ENCODE measurements at places on chromosomes 11 and 22. TPM values are rescaled to one million over a fixed set of nuclear protein-coding genes. Genes with fewer than 3 reads are reported as not detected.

ARHGAP42 gene
- 12.7 TPM for total RNA-seq

TYR gene
- not detected for total RNA-seq

C11orf21 gene
- total RNA-seq: 0.16 TPM

OR2AG1 gene
- total RNA-seq: not detected

FREY1 gene
- 1.5 TPM for total RNA-seq

DERL3 gene
- 0.56 TPM for total RNA-seq

MPPED1 gene
- total RNA-seq: not detected

CABP4 gene
- not detected for total RNA-seq

BTBD18 gene
- total RNA-seq: not detected

RHOD gene
- total RNA-seq: 9.4 TPM

DNA sequence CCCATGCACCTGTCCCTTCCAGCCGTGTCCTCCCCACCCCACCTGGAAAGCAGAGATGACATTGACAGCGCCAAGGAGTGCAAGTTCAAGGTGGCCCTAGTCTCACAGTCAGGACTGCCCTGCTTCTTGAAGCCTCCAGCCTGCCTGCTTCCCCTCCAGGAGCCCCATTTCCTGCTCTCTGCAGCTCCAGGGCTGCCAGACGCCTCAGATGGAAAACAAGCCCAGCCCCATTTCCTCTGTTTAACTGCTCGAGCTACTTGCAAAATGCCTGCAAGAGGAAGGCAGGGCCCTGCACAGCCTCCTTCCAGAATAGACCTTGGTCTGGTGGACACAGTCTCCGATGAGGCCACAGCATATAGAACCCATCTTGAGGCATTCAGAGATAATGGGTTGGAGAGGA, 5.0 kb upstream of the DGKZ start:
- no peaks in the 10 kb centered on the region for H3K36me3 ChIP-seq
- no peak overlapping the region for H3K4me3 ChIP-seq

DNA sequence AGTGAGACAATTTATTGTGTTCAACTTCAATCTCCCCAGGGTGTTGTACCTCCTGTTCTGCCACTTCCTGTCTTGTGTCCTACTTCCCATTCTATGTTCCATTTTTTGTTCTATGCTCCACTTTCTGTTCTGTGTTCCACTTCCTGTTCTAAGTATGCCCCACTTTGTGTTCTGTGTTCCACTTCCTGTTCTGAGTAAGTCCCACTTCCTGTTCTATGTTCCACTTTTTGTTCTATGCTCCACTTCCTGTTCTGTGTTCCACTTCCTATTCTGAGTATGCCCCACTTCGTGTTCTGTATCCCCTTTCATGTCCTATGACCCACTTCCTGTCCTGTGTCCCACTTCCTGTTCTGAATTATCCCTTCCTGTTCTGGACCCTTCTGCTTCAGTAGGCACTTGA, 732.7 kb downstream of the TBC1D22A start:
- no peaks in the 10 kb centered on the region for H3K4me1 ChIP-seq
- no peak overlapping the region for H3K4me3 ChIP-seq
- no peaks in the 10 kb centered on the region for H3K27me3 ChIP-seq
- no peak overlapping the region for H3K27ac ChIP-seq

- peaks cover 13% of the 10 kb centered on the region for H3K27me3 ChIP-seq
- no peak overlapping the region for H3K4me3 ChIP-seq
- no peaks in the 10 kb centered on the region for H3K36me3 ChIP-seq
- H3K27ac ChIP-seq: no peak overlapping the region
- H3K4me1 ChIP-seq: no peaks in the 10 kb centered on the region
Observed at GRCh38 chr22:48240148-48240934, 1477.9 kb downstream of the TBC1D22A start.

GRCh38 chr11:64278576-64279190, 5.8 kb downstream of the BAD start:
- H3K27me3 ChIP-seq: no peaks in the 10 kb centered on the region
- peaks cover 17% of the 10 kb centered on the region for H3K36me3 ChIP-seq
- H3K27ac ChIP-seq: no peak overlapping the region
- H3K4me1 ChIP-seq: peaks cover 21% of the 10 kb centered on the region
- no peak for DNase-seq
- H3K4me3 ChIP-seq: no peak overlapping the region

DNA sequence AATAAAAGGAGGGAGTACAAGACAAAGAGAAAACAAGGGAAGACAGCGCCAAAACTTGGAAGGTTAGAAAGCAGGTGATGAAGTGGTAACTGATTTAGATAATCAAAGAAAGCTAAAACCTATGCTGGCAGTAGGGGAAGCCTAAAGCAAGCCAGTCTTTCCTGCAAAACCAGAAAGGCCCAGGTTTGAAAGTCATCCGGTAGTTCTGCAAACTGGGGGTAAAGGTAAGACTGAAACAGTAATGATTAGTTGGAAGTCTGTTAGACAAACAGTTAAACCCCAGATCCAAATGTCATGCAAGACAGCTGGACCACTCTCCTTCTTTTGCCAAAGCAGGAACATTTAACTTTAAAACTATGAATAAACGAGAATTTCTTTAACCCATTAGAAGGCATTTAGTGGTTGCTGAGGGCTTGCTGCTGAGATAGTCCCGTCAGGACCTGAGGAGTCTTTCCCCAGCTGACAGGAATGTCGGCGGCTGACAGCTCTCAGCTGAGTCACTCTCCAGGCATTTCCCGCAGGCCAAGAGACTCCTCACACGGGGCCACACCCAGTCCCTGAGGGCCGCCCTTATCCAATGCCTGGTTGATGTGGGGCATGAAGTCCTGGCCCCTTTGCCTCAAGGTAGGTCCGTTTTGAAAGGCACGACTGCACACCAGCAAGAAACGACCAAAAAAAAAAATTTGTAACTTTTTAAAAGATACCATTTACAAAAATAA, 36.3 kb upstream of the CFAP300 start:
- no peaks in the 10 kb centered on the region for H3K36me3 ChIP-seq
- H3K4me3 ChIP-seq: peak overlapping the region; percentile 26
- H3K4me1 ChIP-seq: peaks cover 35% of the 10 kb centered on the region

GRCh38 chr11:118319337-118319707, 14.8 kb downstream of the CD3E start:
- peaks cover 30% of the 10 kb centered on the region for H3K27me3 ChIP-seq
- peaks cover 2% of the 10 kb centered on the region for H3K36me3 ChIP-seq
- H3K4me1 ChIP-seq: peaks cover 5% of the 10 kb centered on the region

GRCh38 chr22:42277988-42278776, 7.7 kb upstream of the TCF20 start:
- peaks cover 8% of the 10 kb centered on the region for H3K4me1 ChIP-seq
- H3K27me3 ChIP-seq: peaks cover 8% of the 10 kb centered on the region
- H3K4me3 ChIP-seq: no peak overlapping the region
- DNase-seq: no peak
- no peaks in the 10 kb centered on the region for H3K36me3 ChIP-seq
- H3K27ac ChIP-seq: no peak overlapping the region

GRCh38 chr11:19218216-19218615, 16.4 kb upstream of the CSRP3 start:
- H3K36me3 ChIP-seq: no peaks in the 10 kb centered on the region
- no peak for DNase-seq
- no peak overlapping the region for H3K4me3 ChIP-seq
- H3K27ac ChIP-seq: no peak overlapping the region

DNA sequence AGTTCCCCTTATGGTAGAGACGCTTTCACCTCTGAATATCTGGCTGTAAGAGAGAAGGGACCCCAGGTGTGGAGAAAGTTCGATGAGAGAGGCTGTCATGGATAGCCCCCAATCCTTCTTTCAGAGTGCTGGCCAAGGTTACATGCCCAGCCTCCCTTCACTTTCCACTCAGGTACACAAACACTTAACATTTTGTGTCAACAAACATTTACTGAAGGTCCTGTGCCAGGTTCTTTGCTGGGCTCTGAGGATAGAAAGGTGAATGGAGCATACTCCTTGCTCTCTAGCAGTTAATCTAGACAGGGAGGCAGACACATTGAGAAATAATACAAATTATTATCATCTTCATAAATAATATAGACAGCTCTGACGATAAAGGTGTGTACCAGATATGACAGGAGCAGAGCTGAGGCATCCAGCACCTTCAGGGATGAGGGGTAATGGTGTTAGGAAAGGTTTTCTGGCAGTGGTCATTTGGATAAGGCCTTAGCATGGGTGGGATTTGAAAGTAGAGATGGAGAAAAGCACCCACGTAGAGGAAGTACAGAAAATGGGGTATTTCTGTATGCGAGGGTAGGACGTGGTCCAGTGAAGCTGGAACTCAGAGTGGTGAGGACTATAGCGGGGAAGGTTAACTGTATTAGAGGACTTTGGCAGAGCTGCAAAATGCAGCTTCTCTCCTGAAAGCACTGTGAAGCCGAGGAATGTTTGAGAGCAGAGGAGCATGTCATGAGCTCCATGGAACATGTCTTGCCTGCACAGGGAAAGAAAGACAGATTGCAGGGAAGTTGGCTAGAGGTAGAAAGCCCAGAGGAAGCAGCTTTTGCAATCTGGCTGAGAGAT, 19.6 kb downstream of the PPFIBP2 start:
- H3K4me3 ChIP-seq: no peak overlapping the region
- H3K4me1 ChIP-seq: peaks cover 2% of the 10 kb centered on the region
- DNase-seq: no peak
- H3K27me3 ChIP-seq: peaks cover 27% of the 10 kb centered on the region
- no peaks in the 10 kb centered on the region for H3K36me3 ChIP-seq

- no peak overlapping the region for H3K4me3 ChIP-seq
- no peaks in the 10 kb centered on the region for H3K27me3 ChIP-seq
- DNase-seq: no peak
- H3K4me1 ChIP-seq: peaks cover 25% of the 10 kb centered on the region
- H3K27ac ChIP-seq: peak overlapping the region; percentile 54
Observed at GRCh38 chr11:102240502-102240901, 76.8 kb upstream of the BIRC3 start.

DNA sequence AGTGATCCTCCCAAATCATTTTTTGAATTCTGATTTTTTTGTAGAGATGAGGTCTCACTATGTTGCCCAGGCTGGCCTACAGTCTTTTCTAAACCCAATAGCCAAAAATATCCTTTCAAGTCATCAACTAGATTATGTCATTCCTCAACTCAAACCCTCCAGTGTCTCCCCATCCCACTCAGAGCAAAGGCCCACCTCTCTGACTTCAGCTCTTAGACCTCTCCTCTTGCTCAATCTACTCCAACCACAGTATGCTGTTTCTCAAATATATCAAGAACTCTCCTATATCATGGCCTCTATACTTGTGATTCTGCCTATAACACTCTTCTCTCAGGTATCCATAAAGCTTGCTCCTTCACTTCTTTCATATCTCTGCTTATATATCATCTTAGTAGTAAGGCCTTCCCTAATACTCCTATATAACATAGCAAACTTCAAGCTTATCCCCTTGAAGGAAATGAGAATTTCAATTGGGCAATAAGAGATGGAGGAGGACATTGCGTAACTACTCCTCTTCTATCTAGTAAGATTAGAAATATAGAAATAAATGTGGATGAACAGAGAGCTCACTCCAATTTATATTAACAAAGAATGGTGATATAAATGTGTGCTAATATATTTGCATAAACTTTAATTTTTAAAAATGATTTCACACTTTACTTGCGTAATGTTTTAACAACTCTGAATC, 24.5 kb downstream of the DLG2 start:
- DNase-seq: no peak
- H3K27ac ChIP-seq: no peak overlapping the region
- no peaks in the 10 kb centered on the region for H3K36me3 ChIP-seq
- no peaks in the 10 kb centered on the region for H3K4me1 ChIP-seq
- no peak overlapping the region for H3K4me3 ChIP-seq

All from osteocyte (in vitro differentiated cells).